ENCODE measurements at places on chromosomes 4 and X. TPM values are rescaled to one million over a fixed set of nuclear protein-coding genes. Genes with fewer than 3 reads are reported as not detected.

Gene CPE
- 74.6 TPM for total RNA-seq

Gene PRR32
- total RNA-seq: not detected

Gene HS3ST1
- total RNA-seq: 3.1 TPM

Gene CACNA1F
- not detected for total RNA-seq

Gene FREM3
- not detected for total RNA-seq

Gene CRMP1
- total RNA-seq: 0.08 TPM

Gene RHOH
- not detected for total RNA-seq

Gene MUC7
- total RNA-seq: not detected

Gene FRG2
- total RNA-seq: not detected

Gene IGSF1
- total RNA-seq: not detected

Gene TMPRSS11A
- total RNA-seq: not detected

Gene BANK1
- 0.08 TPM for total RNA-seq

Gene ADH1C
- 0.08 TPM for total RNA-seq

Gene IRS4
- total RNA-seq: not detected

Gene MCF2
- total RNA-seq: not detected

Gene CENPC
- total RNA-seq: 8.1 TPM

Gene C4orf50
- total RNA-seq: not detected

Gene GDPD2
- not detected for total RNA-seq

Gene PPP1R2C
- not detected for total RNA-seq
